ENCODE measurements at places on chromosomes 7 and 10.

GRCh38 chr10:93505075-93505474 is 8.7 kb downstream of the CEP55 start:
- DNase-seq: no peak

DNA sequence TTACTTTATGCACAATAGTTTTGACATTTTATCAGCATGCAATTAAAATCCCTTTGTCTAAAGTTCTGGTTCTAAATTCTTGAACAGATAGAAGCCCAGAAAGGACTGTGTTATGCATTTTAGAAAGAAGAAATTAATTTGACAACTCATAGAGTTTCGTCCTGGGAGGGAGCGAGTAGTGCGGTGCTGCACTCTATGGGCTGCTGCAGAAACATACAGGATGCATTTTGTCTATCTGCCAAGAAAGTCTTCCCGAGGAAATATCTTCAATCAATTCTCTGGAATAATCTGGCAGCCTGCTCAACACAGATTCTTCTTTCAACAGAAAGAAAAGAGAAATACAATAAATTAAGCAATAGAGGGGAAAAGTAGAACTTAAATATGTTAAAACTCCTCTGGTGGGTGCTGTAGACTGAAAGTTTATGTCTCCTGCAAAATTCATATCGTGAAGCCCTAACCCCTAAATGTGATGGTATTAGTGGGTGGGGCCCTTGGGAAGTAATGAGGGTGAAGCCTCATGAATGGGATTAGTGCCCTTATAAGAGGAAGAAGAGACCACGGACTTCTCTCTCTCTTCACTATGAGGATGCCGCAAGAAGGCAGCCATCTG is 39.0 kb upstream of the IFRD1 start:
- no peak for DNase-seq

- peak; percentile 80 for DNase-seq
These were observed 56.0 kb upstream of the BTRC start for GRCh38 chr10:101297901-101298486.

GRCh38 chr10:29635711-29636144 is 957 bp upstream of the SVIL start:
- DNase-seq: no peak

GRCh38 chr7:2295936-2296620 is 18.2 kb downstream of the SNX8 start:
- no peak for DNase-seq

GRCh38 chr7:99170730-99171074 is 26.8 kb upstream of the SMURF1 start:
- no peak for DNase-seq

DNA sequence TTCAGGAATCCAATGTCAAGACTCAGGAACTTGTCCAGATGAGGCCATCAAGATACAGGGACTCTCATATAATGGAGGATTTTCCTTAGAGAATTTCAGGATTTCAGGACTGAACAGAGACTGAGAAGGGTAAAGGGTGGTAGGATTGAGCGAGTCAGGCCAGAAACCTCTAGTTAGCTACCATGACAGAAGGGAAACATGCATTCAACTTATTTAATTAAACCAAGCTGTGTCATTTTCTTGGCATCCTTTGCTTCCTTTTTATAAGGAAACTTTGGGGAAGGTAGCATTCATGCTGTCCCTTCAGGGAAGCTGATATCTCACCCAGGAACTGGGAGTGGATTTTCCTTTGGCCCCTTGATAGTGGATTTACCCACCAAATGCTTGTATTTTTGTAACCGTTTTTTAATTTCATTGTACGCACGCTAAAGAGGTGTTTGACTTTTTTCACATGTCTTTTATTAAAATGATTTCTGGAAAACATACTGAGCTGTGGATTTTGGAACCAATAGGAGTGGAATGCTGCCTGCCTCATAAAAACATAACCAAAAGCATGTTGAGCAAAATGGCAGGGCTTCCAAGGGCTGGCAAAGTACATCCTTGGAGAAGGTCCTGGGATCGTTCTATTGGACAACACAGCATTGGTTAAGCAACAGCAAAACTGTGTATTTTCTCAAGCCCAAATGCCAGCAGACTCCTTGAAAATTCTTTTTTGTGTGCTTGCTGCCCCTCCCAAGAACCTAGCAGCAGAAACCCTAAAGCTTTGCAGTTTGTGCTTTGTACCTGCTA is 104.5 kb downstream of the CXCL12 start:
- DNase-seq: no peak

Data from activated CD4-positive, alpha-beta T cell treated with anti-CD3 and anti-CD28 coated beads, Interleukin-2, Interleukin-6, amounts not matched to agents 100 ng/mL and 50 ng/mL, durations not matched to agents 16 hours and 8 hours (primary cell).